ENCODE measurements at places on chromosomes 4 and X.

- no peak for DNase-seq
Observed at GRCh38 chr4:118867311-118868067, 21.2 kb upstream of the SYNPO2 start.

DNA sequence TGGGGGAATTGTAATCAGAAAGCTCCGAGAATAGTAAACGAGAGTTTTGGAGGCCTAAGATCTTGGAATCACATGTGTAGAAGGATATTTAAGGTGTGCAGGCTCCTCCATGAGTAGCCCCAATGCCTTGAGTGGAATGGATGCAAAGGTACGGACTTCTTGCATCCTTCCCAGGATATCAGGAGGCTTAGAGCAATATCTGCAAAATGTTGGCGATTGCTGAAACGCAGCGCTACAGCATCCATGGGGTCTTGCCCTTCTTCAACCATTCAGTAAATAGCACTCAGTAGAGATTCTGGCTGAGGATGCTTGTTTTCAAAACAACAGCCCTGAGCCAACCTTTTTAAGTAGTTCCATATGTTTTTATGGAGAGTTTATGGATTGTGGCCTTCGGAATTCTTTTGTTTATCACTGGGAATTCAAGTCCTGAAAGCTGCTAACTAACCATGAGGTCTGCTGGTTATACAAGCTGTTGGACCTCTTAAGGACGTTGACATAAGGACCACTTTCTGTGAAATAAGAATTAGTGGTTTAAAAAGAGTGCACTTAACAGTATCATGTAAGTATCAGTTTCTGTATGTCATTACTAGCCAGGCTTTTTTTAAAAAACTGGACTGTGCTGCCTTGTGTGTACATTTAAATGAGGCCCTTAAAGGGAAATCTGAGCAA lies 228.8 kb upstream of the PGRMC2 start:
- DNase-seq, result no peak

DNA sequence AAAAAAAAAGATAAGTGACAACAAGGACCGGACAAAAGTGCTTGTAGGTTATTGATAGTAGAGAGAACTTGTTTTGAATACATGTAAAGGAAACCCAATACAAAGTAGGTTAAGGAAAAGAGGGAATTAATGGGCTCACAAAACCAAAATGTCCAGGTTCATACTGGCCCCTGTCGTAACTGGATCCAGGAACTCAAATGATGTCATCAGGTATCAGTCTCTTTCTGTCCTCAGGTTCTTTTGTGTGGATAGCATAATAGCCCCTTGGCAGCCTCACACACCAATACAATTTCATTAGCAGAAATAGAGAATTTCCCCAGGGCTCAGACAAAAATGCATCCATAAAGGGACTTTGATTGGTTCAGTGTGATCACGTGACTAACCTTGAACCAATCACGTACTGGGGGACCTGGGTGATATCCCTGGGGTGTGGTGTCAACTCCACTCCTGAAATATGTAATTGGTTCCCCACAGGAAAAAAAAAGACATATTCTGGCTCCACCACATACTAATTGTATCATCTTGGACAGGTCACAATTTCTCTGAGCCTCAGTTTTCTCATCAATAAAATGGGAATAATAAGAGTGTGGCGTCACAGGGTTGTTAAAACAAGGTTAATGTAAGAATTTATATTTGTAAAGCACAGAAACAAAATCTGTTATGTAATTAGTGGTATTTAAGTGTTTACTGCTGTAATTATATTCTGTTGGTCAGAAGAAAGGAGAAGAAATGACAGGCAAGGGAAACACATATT lies 174.8 kb downstream of the PDGFRA start:
- DNase-seq, result no peak

DNA sequence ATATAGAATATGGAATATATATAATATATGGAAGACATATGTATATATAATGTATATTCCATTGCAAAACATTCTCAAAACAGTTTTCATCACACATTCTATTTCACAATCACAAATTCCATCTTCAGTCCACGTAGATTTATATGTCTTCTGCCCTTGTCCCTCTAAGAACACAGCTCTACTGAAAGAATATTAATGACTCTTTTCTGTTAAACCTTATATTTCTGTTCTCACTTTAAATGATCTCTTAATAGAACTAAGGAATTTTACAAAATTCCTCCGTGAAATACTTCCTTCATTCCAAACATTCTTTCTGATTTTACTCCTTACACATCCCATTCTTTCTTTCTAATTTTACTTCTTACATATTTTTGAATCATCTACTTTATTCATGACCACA lies 1043.1 kb upstream of the PABPC4L start:
- no peak for DNase-seq

- DNase-seq, result no peak
Observed at GRCh38 chr4:168999809-169000208, 10.2 kb downstream of the CBR4 start.

DNA sequence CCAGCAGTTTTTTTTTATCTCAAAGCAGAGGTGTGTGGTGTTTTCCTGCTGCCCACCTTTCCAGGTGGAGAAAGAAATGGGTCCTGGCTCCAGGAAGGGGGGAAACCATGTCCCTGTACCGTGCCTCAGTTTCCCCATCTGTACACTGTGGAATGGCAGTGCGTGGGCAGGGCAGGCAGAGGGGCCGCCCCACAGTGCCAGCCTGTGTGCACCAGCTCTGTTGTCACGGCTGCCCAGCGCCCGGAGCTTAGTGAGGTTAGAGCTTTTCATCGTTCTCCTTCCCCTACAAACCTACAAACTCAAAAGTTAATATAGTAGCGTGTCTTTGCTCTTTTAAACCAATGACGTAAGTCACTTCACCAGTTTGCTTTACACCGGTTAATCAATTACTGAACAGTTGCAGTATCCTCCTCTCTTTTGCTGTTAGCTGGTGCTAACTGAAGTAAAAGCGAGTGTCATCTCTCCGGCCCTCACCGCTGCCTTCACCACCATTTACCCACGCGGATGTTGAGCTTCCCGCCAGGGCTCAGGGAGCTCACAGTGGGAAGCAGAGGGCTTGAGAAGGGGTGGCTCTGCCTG lies 114.8 kb upstream of the ADRA2C start:
- no peak for DNase-seq

All from CD4-positive, alpha-beta T cell treated with Interleukin-15 for 4 hours (primary cell).